Posterior vena cava (tissue), 2 donors: ENCODE measurements at places on chromosomes 4 and X. TPM values are rescaled to one million over a fixed set of nuclear protein-coding genes. Genes with fewer than 3 reads are reported as not detected.

DNA sequence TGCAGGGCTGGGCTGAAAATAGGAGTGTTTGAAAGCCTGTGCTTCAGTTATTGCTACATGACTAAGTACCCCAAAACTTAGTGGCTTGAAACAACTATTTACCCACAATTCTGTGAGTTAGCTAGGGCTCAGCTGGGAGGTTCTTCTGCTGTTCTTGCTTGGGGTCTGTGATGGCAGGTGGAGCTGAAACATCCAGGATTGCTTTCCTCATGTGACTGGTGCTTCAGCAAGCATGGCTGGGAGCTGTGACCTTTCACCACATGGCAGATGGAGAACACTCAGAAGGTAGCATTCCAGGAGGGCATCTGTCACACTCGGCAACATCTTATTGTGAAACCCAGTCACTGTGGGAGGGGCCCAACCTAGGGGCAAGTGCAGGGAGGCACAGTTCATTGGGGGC lies 57.0 kb upstream of the TBC1D14 start:
- DNase-seq, result no peak

DNA sequence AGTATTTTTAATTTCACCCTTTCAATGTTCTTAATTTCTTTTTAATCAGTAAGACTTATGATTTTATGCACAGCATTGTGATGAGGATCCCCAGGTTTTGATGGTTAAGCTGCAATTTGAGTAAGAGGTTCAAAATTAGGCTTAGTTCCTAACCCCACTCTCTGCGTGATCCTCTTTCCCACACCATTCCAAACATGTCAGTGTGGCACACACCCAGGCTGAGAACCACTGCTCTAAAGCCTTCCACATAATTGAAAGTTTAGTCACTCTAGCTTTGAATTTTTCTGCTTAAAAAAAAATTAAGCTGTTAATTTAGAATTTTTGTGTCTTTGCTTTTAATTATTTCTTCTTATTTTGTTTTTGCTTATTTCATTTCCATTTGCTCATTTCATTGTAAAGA lies 68.8 kb upstream of the SLC7A11 start:
- DNase-seq, result no peak

- no peak for DNase-seq
Observed at GRCh38 chr4:105835177-105835576, 60.1 kb upstream of the NPNT start.

DNA sequence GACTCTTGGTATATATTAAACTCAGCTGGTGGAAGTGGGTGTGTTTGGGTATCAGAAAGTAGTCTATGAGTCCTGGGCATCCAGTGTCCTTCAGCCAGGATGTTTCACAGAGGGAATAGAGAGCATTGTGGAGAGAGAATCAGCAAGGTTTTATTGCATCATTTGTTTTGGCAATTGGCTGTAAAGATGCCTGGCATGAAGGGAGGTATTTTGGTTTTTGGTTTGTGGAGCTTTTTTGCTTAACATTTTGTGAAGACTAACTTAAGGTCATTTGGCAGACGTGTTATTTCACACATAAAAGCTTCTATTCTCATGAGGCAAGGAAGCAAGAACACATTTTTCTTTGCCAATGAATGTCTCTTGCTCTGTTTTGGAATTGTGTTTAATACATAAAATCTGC lies 71.1 kb downstream of the DCLK2 start:
- no peak for DNase-seq

The CCDC158 gene
- 2.0 TPM for total RNA-seq
